Ammon's horn (tissue), 1 donor: ENCODE measurements at places on chromosomes 7 and 10.

DNA sequence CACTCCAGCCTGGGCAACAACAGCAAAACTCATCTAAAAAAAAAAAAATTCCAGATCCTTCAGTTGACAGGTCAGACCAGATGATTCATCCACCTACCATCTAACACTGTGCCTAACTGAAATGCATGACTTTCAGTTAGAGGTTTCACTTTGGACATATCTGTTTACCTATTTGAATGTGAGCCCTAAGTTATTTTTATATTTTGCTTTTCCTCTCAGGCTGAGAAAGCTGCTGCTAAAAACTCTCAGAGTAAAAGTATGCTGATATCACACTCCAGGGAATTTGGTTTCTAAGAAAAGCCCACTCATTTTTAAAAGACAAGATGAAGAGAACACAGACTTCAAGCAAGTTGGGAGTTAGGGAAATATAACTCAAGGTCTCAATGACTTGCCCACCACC lies 126.0 kb downstream of the SGMS1 start:
- DNase-seq: no peak

DNA sequence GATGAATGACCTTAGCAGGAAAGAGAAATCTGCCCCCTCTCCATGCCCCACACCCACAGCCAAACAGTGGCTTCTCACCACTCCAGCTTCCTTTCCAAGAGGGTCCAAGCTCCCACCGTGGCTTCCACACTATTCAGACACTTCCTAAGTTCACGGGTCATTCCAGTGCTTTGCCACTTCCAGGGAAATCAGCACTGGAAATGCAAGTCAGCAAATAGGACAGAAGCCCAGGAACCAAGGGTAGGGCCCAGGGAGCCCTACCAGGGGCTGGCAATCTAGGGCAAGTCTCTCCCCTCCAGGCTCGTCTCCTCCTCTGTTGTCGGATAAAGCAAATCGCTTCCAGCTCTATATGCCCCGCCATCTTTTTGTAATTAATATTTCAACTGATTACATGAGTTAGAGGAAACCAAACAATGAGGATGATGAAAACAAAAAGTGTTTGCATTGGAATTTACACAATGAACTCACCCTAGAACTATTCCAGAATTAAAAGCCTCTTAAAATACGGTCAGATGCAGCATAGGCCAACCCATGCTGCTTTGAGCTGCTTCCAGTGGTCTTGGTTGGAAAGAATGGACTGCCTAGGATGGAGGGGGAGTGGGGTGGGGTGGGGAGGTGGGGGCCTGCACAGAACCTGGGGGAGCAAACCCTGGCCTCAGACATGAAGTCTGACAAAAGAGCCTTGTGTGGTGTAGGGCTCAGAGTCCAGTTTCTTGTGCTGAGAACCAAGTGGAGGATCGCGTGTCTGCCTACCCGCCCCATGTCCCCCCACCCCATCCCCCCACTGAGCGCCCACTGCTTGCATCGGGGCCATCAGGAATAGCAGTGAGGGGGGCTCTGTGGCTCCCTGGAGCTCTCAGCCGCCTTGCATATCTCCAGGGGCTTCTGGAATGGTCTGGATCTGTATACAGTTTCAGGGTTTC lies 74.6 kb upstream of the CPXM2 start:
- DNase-seq: no peak

DNA sequence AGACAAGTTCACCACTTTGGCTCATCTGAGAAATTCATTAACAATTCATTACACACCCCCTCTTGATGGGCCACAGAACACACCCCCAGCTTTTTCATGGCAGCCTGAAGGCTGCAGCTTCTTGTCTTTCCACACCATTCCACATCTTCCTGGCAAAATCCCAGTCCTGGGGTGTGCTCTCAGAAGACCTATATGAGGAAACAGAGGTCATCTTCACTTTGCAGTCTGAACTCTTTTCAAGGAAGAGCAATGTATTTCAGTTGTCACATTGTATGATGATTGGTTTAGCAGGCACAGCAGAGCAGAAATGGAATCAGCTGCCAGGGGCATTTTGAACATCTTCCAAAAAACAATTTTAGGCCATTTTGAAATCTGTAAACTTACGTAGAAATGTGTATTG lies 7.8 kb upstream of the LRRC27 start:
- DNase-seq: no peak

GRCh38 chr10:105950410-105950809 lies 1214.1 kb downstream of the SORCS1 start:
- peak; percentile 85 for DNase-seq

DNA sequence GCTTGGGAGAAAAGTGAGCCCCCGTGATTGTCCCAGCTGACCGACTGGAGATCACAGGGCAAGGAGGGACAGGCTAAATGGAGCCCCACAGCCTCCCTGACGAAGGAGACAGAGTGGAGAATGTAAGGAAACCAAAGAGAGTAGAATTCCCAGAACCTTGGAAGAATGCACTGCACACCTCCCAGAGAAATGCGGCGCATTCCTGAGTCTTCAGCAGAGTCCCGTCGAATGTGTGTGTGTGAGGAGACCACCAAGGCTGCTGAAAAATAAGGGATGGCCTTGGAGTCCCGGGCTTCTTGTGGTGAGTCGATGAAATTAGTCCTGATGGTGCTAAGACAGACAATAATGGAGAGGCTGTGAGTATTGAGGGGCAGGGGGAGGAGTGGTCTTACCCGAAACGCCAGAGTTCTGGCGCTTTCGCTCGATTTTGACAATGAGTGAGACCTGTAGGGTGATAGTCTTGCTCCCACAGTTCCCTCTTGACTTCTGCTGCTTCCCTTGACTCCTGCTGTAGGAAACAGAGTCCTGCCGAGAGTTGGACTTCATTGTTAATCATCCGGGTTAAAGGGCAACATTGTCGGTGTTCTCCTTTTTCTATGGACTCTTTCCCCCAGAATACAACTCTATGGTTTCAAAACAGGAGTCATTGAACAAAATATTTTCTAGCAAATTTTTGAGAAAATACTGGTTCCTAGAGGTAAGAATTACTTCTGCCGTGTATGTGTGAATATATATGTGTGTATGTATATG lies 103.2 kb downstream of the CNNM2 start:
- DNase-seq: no peak

DNA sequence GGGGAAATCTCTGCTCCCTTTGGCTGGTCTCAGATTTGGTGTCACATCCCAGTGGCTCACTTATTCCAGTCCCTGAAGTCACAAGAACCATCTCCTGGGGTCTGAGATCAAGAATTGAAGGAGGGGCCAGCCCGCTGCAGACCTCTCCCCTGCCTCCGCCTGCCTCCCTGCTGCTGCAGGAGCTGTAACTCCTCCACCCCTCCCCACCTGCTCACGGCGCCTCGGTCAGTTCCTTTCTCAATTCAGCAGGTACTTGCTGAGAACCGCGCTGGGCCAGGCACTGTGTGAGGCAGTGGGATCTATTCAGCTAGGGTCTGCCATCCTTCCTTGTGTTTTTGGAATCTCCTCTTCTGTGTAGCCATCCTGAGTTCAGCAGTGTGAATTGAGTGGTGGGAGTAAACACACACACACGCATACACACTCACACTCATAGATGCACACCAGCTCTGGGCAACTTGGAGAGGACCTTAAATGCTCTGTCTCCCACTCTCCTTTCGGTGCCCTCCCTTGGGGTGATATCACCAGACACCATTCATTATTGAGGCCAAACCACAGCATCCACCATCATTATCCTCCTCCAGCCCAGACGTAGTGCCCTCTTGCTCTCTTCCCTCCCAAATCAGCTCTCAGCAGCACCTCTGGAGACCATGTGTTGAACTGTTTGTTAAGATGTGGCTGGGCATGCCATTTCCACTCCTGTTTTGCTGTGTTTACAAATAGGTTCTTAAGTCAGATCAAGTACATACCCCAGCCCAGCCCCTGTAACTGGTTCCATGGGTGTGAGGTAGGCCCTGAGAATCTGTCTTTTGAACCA lies 22.0 kb upstream of the ANKRD2 start:
- no peak for DNase-seq

- DNase-seq: no peak
Measured at GRCh38 chr10:117863771-117864170, 183.0 kb downstream of the RAB11FIP2 start.

GRCh38 chr7:44293561-44294324 lies 31.7 kb downstream of the CAMK2B start:
- DNase-seq: peak; percentile 3

DNA sequence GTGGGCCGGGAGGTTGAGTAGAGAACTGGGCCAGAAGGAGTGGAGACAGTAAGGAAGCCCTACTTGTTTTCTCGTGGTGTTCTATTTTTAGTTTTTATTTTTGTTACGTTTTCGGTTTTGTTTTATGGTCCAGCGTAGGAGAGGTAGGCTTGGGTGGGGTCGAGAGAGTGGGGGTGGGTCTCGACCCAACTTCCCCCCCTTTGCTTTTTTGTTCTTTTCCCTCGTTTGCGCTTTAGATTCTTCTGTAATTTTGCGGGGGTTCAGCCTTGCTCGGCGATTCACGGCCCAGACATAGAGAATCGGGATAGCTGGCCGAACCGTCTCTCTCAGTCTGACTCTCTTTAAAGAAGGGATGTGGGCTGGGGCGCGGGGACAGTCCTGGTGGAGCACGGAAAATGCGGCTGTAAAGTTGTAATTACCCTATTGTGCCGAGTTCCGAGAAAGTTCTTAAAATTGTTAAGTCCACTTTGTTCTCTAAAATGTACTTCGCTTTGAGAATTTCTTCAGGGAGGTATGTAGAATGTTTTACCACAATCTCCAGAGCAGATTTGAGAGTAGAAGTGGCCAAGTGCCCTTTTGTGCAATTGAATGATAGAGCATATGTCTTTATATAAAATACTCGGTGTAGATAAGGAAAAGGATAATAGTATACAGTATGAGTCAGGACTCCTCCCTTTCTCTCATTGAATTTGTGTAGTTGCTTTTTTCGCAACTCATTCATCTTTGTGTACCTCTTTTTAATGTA lies 816 bp downstream of the DMTF1 start:
- peak; percentile 40 for DNase-seq

GRCh38 chr10:106931159-106931852 lies 233.2 kb downstream of the SORCS1 start:
- DNase-seq: peak; percentile 19

GRCh38 chr10:10794046-10794445 lies 223.6 kb upstream of the CELF2 start:
- DNase-seq: no peak

- DNase-seq: no peak
Measured at GRCh38 chr10:63702092-63702491, 180.9 kb downstream of the REEP3 start.

- no peak for DNase-seq
Measured at GRCh38 chr7:25707768-25708620, 444.0 kb upstream of the NFE2L3 start.

- DNase-seq: no peak
Measured at GRCh38 chr10:118173296-118173695, 126.6 kb upstream of the RAB11FIP2 start.

GRCh38 chr7:143008007-143008901 lies 18.7 kb downstream of the OR9A2 start:
- peak; percentile 88 for DNase-seq

DNA sequence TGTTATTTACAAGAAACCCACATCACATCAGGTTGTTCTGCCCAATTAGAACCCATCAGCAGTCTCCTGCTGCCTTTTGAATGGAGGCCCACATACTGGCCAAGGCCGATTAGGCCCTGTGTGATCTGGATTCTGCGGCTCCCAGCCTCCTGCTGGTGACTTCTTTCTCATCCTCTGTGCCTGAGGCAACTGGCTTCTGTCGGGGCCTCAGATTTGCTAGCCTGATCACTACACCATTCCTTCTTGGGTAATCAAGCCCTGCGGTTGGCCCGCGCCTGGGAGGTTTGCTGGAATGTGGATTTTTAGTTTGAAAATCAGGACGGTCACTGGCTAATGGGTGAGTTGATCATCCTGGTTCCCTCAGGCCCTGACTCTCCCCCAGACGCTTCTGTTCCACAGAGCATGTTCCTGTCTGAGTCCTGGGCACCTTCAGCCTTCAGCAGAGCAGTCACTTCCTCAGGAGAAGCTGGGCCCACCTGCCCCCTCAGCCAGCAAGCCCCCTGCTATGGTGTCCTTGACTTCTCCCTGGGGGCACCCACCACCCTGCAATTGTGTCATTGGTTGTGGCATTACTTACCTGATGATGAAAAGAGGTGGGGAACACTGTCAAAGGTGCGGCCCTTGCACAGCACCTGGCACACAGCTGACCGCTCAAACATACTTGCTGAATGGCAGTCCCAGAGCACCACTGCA lies 207.6 kb downstream of the PHTF2 start:
- no peak for DNase-seq

DNA sequence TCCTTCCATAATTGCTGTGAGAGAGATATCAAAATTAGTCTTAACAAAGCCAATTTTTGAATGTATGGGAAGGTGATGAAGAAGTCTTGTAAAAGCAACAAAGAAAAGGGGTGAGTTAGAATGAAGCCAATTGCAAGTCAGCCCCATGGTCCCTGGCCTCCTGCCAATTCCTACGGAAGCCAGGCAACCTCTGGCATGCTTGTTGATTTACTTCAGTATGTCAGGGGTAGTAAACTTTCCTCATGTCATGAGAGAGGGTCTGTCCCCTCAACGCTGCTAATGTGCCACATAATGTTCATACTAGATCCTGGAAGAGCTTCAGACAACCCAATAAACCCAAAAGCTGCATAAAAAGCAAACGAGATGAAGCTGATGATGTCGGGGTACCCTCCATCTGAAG lies 159.1 kb upstream of the YAE1 start:
- no peak for DNase-seq

DNA sequence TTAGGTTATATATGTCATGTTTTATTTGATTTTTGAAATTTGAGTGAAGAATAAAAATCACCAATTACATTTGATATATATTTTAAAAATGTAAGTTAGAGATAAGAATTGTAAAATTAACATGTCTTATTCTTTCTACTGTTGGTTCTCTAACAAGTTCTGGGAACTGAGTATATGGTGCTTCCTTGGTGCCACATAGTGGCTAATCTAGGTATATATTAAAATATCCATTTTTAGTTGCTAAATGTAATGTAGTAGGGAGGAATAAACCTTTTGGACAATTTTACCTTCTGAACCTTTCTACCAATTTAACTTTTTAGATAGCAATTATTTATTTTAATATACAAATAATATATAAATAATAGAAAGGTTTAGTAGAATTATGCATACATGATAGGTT lies 17.5 kb downstream of the CFAP69 start:
- no peak for DNase-seq

GRCh38 chr7:93765475-93765874 lies 125.1 kb downstream of the TFPI2 start:
- no peak for DNase-seq

- DNase-seq: no peak
Measured at GRCh38 chr7:74116356-74116755, 32.8 kb downstream of the LIMK1 start.

GRCh38 chr7:37076668-37077067 lies 352.4 kb upstream of the AOAH start:
- no peak for DNase-seq

DNA sequence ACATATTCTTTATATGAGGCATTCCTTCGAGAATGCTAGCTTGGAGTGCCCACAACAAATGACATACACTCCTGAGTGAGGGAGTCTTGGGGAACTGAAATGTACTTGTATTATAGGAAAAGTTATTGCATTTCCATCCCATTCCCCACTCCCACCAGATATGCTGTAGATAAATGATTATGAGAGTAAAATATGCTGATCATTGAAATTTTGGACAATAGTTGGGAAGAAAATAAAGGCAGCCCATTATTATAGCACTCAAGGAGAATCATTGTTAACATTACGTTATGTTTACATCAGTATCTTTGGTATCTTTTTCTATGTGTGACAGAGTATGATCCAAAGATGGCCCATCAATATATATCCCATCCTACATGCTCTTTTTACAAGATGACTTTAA lies 194.4 kb downstream of the GATA3 start:
- no peak for DNase-seq

- DNase-seq: no peak
Measured at GRCh38 chr10:26593896-26594295, 103.6 kb upstream of the PDSS1 start.

- no peak for DNase-seq
Measured at GRCh38 chr7:116327752-116328151, 117.4 kb downstream of the TES start.
